Esophagus muscularis mucosa (tissue), 4 donors: ENCODE measurements at places on chromosomes 6 and 20. TPM values are rescaled to one million over a fixed set of nuclear protein-coding genes. Genes with fewer than 3 reads are reported as not detected.

GTSF1L gene
- not detected for total RNA-seq

OR2J3 gene
- not detected for total RNA-seq

GPR6 gene
- not detected for total RNA-seq

DEFB124 gene
- not detected for total RNA-seq

CST9 gene
- total RNA-seq: not detected

MED23 gene
- total RNA-seq: 19.4 TPM

ZNF391 gene
- 2.1 TPM for total RNA-seq

ULBP2 gene
- total RNA-seq: not detected

AHI1 gene
- total RNA-seq: 11.4 TPM

TBXT gene
- 0.17 TPM for total RNA-seq

AIF1 gene
- 9.4 TPM for total RNA-seq

MEI4 gene
- total RNA-seq: not detected

SIRPB1 gene
- total RNA-seq: 3.8 TPM

DNA sequence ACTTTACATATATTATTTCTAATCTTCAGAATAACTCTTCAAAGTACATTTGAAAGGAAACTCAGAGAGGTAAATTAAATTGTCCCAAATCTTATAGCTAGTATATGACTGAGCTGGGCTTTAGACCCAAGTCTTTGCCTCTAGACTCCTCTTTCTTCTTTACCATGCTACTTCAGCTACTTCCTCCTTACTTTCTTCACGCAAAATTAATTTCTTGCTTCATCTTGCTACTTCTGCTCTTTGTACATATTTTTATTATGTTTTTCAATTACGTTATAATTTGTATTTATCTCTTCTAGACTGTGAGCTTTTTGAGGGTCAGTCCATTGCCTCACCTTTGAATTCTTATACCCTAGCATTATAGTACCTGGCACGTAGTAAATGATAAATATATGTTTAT is 5.3 kb downstream of the TMEM170B start:
- peaks cover 14% of the 10 kb centered on the region for H3K4me1 ChIP-seq

- H3K27me3 ChIP-seq: no peaks in the 10 kb centered on the region
- no peak for DNase-seq
- H3K27ac ChIP-seq: no peak overlapping the region
- no peak overlapping the region for H3K4me3 ChIP-seq
- H3K36me3 ChIP-seq: no peaks in the 10 kb centered on the region
Measured at GRCh38 chr6:149013586-149014344, 266.9 kb downstream of the UST start.

GRCh38 chr6:168372889-168373288 is 53.3 kb upstream of the DACT2 start:
- H3K27me3 ChIP-seq: no peaks in the 10 kb centered on the region
- H3K4me1 ChIP-seq: peaks cover 39% of the 10 kb centered on the region
- H3K27ac ChIP-seq: no peak overlapping the region
- no peaks in the 10 kb centered on the region for H3K36me3 ChIP-seq
- DNase-seq: no peak
- no peak overlapping the region for H3K4me3 ChIP-seq

DNA sequence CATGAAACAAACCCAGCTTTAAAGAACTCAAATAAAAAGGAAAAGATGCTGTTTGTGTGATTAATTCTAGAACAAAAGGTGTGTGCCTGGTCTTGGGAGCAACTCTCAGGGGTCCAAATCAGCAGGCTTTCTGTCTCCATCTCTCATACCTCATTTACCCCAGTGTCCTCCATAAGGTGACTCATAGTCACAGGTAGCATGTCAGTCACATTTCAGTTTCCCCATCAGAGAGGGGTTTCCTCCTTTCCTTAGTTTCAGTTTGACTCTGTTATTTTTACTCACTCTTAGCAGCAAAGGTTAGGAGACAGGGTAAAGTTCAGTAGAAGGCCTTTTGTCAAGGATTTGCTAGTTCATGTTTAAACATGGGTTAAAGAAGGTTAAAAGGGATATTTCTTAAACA is 46.2 kb downstream of the OGFRL1 start:
- peaks cover 9% of the 10 kb centered on the region for H3K4me1 ChIP-seq
- no peak overlapping the region for H3K27ac ChIP-seq
- no peak for DNase-seq
- H3K27me3 ChIP-seq: no peaks in the 10 kb centered on the region
- no peaks in the 10 kb centered on the region for H3K36me3 ChIP-seq

DNA sequence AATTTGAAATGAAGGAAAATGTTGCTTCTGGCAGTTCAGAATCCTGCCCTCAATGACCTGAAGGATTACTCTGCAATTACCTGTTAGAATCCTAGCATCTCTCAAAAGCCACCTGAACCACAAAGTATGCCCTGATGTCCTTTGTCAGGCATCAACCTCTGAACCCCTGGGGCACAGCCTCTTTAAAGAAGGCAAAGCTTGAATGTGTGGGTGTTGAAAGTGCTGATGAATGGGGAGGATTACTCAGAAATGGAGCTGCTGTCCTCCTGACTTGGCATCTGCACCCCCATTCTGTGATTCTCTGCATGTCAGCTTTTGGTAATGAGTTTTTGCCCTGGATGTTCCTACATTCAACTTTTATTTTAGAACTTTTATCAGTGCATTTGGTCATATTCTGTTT is 179.2 kb downstream of the PKHD1 start:
- no peak for DNase-seq
- H3K4me3 ChIP-seq: no peak overlapping the region
- H3K27me3 ChIP-seq: no peaks in the 10 kb centered on the region
- H3K27ac ChIP-seq: no peak overlapping the region
- H3K36me3 ChIP-seq: no peaks in the 10 kb centered on the region

GRCh38 chr6:158460602-158461169 is 99.2 kb upstream of the TMEM181 start:
- no peak overlapping the region for H3K27ac ChIP-seq
- no peak overlapping the region for H3K4me3 ChIP-seq
- no peak for DNase-seq
- H3K36me3 ChIP-seq: peaks cover 33% of the 10 kb centered on the region
- peaks cover 3% of the 10 kb centered on the region for H3K4me1 ChIP-seq
- no peaks in the 10 kb centered on the region for H3K27me3 ChIP-seq

GRCh38 chr6:128554302-128554701 is 33.9 kb upstream of the PTPRK start:
- no peaks in the 10 kb centered on the region for H3K27me3 ChIP-seq
- H3K4me3 ChIP-seq: no peak overlapping the region
- no peaks in the 10 kb centered on the region for H3K4me1 ChIP-seq
- H3K27ac ChIP-seq: no peak overlapping the region
- no peak for DNase-seq
- H3K36me3 ChIP-seq: no peaks in the 10 kb centered on the region

DNA sequence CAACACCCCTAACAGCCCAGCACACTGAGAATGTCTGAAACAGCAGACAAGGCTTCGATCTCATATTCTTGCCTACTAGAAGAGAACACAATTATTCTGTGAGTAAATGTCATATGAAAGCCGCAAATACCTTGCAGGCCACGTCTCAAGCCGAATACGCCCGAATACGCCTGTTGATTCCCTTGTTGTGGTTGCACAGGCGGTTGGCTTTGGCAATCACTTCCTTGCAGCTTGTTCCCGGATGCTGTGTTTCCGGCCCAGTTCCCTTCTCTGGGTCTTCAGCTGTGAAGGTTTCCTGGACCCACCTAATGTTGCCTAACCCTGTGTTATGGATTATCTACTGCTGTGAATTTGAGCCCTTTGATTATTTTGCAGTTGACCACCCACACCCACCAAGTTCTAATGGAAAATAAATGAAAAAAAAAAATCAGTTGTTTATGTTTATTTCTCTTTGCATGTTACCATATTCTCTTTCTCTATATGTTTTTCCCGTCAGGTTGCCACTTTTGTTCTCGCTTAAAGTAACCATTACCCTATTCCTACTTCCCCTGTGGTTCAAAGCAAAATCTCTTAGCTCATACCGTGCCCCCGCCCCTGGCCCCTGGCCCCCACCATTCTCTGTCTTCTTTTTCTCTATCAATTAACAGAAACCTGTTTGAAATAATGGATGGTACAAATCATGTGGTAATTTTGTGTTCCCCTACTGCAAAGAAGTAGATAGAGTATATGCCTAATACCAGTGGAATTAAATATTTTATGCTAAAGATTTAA is 172.4 kb downstream of the ADGB start:
- H3K27me3 ChIP-seq: no peaks in the 10 kb centered on the region
- DNase-seq: no peak

- H3K27ac ChIP-seq: no peak overlapping the region
- no peaks in the 10 kb centered on the region for H3K27me3 ChIP-seq
- no peaks in the 10 kb centered on the region for H3K4me1 ChIP-seq
- H3K36me3 ChIP-seq: no peaks in the 10 kb centered on the region
Measured at GRCh38 chr6:19692506-19693298, 144.5 kb upstream of the ID4 start.

GRCh38 chr6:13846841-13847240 is 32.5 kb upstream of the MCUR1 start:
- no peak overlapping the region for H3K27ac ChIP-seq
- peak; percentile 55 for DNase-seq
- no peaks in the 10 kb centered on the region for H3K27me3 ChIP-seq
- H3K4me1 ChIP-seq: no peaks in the 10 kb centered on the region
- H3K36me3 ChIP-seq: no peaks in the 10 kb centered on the region
- H3K4me3 ChIP-seq: no peak overlapping the region

DNA sequence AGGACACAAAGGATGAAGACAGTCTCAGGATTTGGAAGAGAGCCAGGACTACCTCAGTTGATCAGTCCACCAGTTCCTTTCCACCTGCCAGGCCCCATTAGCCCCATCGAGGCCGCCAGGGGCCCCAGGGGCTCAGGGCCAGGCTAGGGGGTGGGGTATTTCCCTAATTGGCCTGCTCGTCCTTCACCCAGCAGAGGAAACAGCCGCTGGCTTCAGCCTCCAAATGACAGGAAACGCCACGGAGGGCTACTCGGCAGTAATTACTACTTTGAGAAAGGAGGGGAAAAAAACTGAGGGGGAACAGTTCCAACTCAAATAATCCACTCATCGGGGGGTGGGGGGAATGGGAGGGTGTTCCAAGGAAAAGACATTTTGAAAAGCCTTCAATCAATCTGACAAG is 42.7 kb downstream of the MAFB start:
- H3K27ac ChIP-seq: no peak overlapping the region
- no peak for DNase-seq
- no peak overlapping the region for H3K4me3 ChIP-seq
- H3K4me1 ChIP-seq: peaks cover 9% of the 10 kb centered on the region
- H3K36me3 ChIP-seq: no peaks in the 10 kb centered on the region

GRCh38 chr6:134875367-134875766 is 74.5 kb downstream of the ALDH8A1 start:
- H3K36me3 ChIP-seq: no peaks in the 10 kb centered on the region
- no peak for DNase-seq
- no peak overlapping the region for H3K4me3 ChIP-seq
- no peak overlapping the region for H3K27ac ChIP-seq
- no peaks in the 10 kb centered on the region for H3K27me3 ChIP-seq

- H3K27ac ChIP-seq: peak overlapping the region; percentile 92
- H3K4me1 ChIP-seq: peaks cover 34% of the 10 kb centered on the region
- no peaks in the 10 kb centered on the region for H3K36me3 ChIP-seq
- DNase-seq: no peak
- peak overlapping the region; percentile 98 for H3K4me3 ChIP-seq
Measured at GRCh38 chr6:17393892-17394631, 667 bp downstream of the CAP2 start.

DNA sequence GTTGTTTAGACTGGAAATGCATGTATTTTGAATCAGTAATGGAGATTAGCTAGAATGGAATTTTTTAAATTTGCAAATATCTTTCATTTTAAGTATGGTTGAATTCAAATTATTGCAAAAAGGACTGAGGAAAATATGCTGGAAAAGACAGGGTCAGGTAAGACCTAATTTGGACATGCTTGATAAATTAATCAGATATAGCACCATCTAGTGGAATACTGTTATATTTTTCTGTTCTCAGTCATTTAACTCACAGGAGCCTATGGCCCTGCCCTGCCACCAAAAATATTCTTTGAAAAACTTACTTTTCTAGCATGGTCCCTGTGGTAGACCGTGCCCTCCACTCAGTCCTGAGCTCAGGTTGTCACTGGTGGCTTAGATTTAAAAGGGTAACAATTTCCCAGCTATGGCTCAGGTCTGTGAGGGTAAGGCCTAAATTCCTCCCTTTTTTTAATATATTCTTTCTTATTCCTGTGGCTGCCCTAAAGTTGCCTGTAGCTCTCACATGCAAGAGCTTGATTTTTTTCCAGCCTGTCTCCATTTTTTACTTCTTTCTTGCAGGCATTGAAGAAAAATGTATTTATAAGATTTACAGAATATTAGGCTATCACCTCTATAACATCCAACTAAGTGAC is 25.3 kb upstream of the KIAA1586 start:
- no peaks in the 10 kb centered on the region for H3K4me1 ChIP-seq
- no peak overlapping the region for H3K27ac ChIP-seq

- peak overlapping the region; percentile 32 for H3K4me3 ChIP-seq
- peaks cover 99% of the 10 kb centered on the region for H3K4me1 ChIP-seq
- peak; percentile 93 for DNase-seq
- no peaks in the 10 kb centered on the region for H3K36me3 ChIP-seq
- H3K27me3 ChIP-seq: no peaks in the 10 kb centered on the region
- H3K27ac ChIP-seq: peak overlapping the region; percentile 89
Measured at GRCh38 chr20:49395183-49395582, 87.3 kb downstream of the KCNB1 start.

- no peaks in the 10 kb centered on the region for H3K27me3 ChIP-seq
- H3K36me3 ChIP-seq: no peaks in the 10 kb centered on the region
- H3K27ac ChIP-seq: no peak overlapping the region
- no peak overlapping the region for H3K4me3 ChIP-seq
- DNase-seq: no peak
Measured at GRCh38 chr6:112581015-112581414, 233.9 kb downstream of the RFPL4B start.

GRCh38 chr20:11304795-11305194 is 612.9 kb upstream of the BTBD3 start:
- H3K4me3 ChIP-seq: no peak overlapping the region
- no peaks in the 10 kb centered on the region for H3K36me3 ChIP-seq
- H3K27me3 ChIP-seq: no peaks in the 10 kb centered on the region
- DNase-seq: no peak
- H3K4me1 ChIP-seq: no peaks in the 10 kb centered on the region

- no peaks in the 10 kb centered on the region for H3K36me3 ChIP-seq
- DNase-seq: no peak
- H3K4me3 ChIP-seq: no peak overlapping the region
- H3K4me1 ChIP-seq: no peaks in the 10 kb centered on the region
- no peaks in the 10 kb centered on the region for H3K27me3 ChIP-seq
- H3K27ac ChIP-seq: no peak overlapping the region
Measured at GRCh38 chr20:10682939-10683338, 9.1 kb upstream of the JAG1 start.

DNA sequence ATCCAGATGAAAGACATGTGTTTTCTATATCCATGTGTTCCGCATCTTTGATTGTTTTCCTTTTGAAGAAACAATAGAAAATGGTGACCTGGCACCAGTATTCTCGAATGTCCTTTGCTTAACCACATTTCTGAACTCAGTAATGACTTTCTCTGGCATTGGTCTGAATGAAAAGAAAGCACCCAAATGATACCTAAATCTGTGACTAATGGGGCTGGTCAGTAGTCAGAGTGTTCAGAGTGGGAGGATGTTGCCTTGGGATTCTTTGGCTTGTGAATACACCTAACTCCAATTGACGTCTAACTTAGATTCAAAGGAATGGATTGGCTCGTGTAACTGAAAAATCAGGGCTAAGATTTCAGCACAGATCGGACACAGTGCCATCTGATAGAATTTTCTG is 27.1 kb downstream of the PARD6B start:
- DNase-seq: no peak
- H3K36me3 ChIP-seq: no peaks in the 10 kb centered on the region
- H3K27me3 ChIP-seq: no peaks in the 10 kb centered on the region
- no peak overlapping the region for H3K4me3 ChIP-seq
